ENCODE measurements at places on chromosomes 3 and 15.

GRCh38 chr3:157572559-157573270 is 69.5 kb upstream of the VEPH1 start:
- peak; percentile 17 for DNase-seq

GRCh38 chr3:169822540-169822939 is 9.8 kb upstream of the LRRC34 start:
- DNase-seq, result no peak

DNA sequence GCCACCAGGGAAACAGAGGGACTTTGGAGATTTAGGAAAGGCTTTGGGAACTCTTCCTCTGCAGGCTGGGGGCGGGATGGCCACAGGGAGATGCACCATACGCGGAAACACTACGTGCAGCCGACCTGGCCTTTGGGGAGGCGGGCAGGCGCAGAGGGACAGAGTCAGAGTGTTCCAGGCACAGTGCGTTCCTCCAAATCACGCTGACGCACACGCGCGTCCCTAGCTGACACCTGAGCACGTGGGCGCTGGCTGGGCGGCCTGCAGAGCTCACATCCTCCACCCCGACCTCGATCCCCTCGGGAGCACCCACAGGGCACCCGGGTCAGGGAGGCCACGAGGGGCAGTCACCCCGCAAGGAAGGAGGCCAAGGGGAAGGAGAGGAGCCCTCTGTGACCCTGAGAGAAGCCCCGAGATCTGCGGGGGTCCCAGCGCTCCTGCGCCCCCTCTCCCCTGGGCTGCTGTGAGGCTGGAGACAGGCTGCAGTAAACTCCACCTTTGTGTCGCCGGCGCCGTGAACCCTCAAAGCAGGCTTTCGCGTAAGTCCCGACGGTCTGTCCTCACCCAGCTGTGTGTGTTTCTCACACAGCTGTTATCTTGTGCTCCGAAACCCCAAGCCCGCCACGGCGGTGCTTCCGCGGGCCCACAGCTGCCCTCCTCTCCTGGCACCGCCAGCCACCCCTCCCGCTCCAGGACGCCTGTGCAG is 196.3 kb downstream of the OCA2 start:
- DNase-seq, result no peak

DNA sequence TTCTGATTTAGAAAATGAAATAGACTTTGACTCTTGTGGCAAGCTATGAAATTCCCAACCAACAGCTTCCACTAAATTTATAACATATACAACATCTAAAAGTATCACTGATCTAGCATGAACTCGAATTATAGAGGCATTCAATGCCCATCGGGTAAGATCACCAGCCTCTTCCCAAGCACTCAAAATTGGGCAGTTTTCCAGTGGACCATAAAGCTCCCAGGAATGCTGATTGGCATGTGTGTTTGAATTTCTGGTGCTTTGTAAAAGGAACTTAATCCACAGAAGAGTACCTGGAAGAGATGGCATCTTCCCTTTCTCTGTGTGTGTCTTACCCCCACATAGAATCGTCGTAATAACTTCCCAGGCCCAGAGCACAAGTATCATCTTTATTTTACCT is 10.0 kb downstream of the LRTM1 start:
- no peak for DNase-seq

GRCh38 chr3:13829311-13829710 is 50.6 kb downstream of the WNT7A start:
- no peak for DNase-seq

- DNase-seq, result no peak
Observed at GRCh38 chr3:156732715-156733421, 58.5 kb downstream of the TIPARP start.

- no peak for DNase-seq
Observed at GRCh38 chr15:41125063-41125669, 9.1 kb upstream of the INO80 start.

DNA sequence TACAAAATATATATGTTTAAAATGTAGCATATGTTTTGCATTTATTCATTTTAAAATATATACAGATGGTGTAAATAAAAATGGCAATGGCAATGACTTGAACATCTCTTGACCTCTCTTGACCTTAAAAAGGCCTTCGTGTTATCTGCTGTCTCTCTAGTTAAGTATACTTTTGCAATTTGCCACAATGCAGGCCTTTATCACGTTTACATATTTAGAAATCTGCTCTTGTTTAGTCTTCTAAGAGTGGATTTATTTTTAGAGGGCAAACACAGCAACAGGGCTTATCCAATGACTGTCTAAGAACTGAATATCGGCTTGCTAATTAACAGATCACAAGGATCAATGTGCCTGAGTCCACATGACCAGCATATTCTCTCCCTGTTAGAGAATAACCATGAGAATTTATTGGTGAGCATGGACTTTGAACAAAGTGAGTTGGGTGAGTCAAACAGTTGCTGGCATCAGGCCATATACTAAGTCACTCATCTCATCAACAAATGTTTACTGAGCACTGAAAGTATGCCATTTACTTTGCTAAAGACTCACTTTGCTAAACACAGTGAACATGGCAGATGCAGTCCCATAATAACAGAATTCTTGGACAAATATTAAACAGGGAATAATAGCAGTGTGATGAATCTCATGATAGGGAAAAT is 48.2 kb downstream of the MDFIC2 start:
- DNase-seq, result no peak

GRCh38 chr3:116443191-116443661 is 2.1 kb downstream of the LSAMP start:
- no peak for DNase-seq

All from stimulated activated CD4-positive, alpha-beta T cell treated with anti-CD3 and anti-CD28 coated beads, TNF-alpha, amount 100 ng/mL, for 48 hours (primary cell).